ENCODE measurements at places on chromosomes 2 and 18. TPM values are rescaled to one million over a fixed set of nuclear protein-coding genes. Genes with fewer than 3 reads are reported as not detected.

CD207 gene
- 2.6 TPM for polyA plus RNA-seq

SP9 gene
- polyA plus RNA-seq, result 0.07 TPM

RPIA gene
- polyA plus RNA-seq, result 53.9 TPM

G6PC2 gene
- polyA plus RNA-seq, result 0.05 TPM

SPATA3 gene
- not detected for polyA plus RNA-seq

DNAH6 gene
- 0.57 TPM for polyA plus RNA-seq

CAPN14 gene
- polyA plus RNA-seq, result 0.62 TPM

SERPINB3 gene
- polyA plus RNA-seq, result 47.5 TPM

LONRF2 gene
- polyA plus RNA-seq, result 0.62 TPM

ANKRD30BL gene
- polyA plus RNA-seq, result 0.34 TPM

SLC19A3 gene
- 0.78 TPM for polyA plus RNA-seq
